ENCODE measurements at places on chromosomes 2 and 18.

DNA sequence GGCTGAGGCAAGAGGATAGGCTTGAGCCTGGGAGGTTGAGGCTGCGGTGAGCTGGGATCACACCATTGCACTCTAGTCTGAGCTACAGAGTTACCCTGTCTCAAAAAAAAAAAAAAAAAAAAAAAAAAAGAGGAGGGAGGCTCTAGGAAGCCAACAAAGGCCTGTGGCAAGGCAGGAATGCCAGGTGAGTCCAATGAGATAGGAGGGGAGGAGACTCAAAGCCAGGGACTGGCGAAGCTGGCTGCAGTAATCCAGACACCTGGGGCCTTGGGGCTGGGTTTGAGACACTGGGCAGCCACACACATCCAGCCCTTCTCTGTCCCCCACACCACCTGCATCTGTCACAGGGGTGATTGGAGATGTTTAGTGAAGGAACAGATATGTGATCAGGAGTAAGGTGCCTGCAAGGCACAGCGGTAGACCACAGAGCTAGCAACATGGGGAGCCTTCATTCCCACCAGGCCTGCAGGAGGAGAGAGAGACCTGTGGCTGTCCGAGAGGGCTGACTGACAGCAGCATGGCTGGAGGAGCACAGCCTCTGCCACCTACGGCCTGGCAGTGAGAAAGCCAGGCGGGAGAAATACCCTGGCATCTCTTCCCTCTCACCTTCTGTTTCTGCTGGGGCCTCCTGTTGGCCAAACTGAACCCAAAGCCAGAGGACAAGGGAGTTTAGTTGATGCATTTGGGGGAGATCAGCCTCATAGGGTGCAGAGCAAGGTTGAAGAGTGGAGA lies 9.5 kb downstream of the CHPF start:
- DNase-seq = peak; percentile 10

DNA sequence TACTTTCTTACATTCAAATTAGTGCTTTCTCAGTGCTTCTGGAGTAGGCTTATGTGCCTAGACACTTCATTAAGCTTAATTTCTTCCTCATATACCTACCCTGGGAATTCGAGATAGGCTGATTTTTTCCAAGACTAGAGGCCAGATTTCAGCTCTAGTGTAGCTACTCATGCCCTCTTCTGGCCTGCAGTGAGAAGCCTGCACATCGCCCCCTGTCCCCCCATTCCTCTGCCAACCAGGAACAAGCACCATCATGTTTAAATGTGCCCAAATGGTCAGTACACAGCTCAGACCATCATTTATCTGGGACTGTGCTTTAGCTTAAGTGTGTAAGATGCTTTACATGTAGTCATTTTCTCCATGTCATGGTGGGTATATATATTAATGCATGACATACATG lies 1218.8 kb upstream of the LRRTM1 start:
- no peak for DNase-seq

- no peak for DNase-seq
Observed at GRCh38 chr18:75562216-75562615, 134.7 kb upstream of the SMIM21 start.

DNA sequence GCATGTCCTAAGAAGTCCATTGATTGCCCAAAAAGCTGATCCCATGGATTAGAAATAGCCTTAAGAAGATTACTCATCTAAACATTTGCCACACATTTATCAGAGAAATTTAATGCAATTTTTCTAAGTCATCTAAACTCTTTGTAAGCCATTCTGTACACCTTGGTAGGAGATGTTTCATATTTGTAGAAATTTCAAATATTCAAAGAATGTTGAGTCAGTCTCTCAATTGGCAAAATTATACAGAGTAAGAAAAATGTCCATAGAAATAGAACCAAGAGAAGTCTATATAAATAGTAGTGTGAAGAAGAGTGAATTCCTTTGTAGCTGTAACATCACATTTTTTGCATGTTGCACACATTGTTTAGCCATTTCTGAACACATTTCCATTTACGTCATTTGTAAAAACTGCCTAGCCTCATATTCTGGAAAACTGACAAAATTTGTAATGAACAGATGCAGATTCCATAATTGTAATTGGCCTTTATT lies 128.6 kb downstream of the MSTN start:
- DNase-seq = no peak

GRCh38 chr2:237258116-237258515 lies 155.8 kb downstream of the COL6A3 start:
- no peak for DNase-seq

- DNase-seq = no peak
Observed at GRCh38 chr2:77421971-77422370, 100.2 kb downstream of the LRRTM4 start.

GRCh38 chr2:105793196-105793975 lies 48.7 kb downstream of the NCK2 start:
- no peak for DNase-seq

DNA sequence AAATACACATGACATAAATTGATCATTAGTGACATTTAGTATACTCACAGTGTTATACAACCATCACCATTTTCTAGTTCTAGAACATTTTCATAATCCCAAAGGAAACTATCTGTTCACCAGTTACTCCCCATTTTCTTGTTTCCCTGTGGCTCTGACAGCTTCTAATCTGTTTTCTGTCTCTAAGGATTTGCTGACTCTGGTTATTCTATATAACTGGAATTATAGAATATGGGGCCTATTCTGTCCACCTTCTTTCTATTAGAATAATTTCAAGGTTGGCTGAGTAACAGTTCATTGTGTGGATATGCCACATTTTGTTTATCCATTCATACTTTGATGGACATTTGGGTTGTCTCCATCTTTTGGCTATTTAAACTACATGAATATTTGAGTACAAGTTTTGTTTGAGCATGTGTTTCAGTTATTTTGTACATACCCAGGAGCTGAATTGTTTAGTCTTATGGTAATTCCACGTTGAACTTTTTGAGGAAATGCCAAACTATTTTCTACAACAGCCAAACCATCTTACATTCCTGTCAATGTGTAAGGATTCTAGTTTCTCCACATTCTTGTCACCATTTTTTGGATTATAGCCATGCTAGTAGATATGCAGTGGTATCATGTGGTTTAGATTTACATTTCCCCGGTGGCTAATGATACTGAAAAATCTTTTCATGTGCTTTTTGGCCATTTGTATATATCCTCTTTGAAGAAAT lies 20.5 kb downstream of the KIAA1328 start:
- no peak for DNase-seq

DNA sequence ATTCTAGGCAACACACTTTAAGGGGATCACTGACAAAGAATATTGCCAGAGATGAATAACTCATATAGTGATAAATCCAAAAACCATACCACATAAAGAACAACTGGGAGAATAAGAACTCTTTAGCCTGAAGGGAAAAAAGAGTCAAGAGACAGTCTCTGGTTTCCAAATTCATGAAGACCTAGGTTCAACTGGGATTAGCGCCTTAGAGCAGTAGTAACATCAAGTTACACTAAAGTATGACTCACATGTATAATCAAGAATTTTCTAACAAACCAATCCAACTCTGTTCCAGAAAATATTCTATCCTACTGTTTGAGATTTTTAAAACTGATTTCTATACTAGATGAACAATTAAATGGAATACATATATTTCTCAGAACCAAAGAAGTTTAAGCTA lies 93.8 kb downstream of the USP34 start:
- DNase-seq = no peak

GRCh38 chr2:192499476-192499875 lies 304.7 kb upstream of the TMEFF2 start:
- DNase-seq = no peak

- DNase-seq = peak; percentile 65
Observed at GRCh38 chr2:211745295-211746097, 793.1 kb downstream of the ERBB4 start.

DNA sequence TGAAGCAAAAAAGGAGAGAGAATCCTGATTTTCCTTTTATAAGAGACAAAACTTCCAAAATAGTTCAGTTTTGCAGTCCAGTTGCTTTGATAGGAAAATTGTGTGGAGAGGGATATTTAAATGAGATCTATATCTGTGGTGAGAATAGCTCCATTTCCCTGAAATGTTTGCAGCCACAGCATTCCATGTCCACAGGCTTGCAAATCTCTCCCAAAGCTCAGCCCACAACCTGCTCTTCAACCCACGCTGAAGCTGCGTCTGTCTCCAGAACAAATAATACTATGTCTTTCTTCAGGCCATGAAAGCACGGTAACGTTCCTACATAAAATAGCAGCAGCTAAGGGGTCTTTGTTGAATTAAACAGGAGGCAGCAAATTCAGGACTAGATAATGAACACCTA lies 31.8 kb downstream of the TMEM17 start:
- DNase-seq = no peak

GRCh38 chr2:151374436-151374835 lies 17.0 kb downstream of the TNFAIP6 start:
- DNase-seq = no peak

- DNase-seq = no peak
Observed at GRCh38 chr2:213150315-213151097, 906 bp downstream of the IKZF2 start.

- DNase-seq = no peak
Observed at GRCh38 chr18:21115519-21116411, 4.2 kb upstream of the ROCK1 start.

- peak; percentile 47 for DNase-seq
Observed at GRCh38 chr18:76405681-76406356, 89.2 kb downstream of the ZNF516 start.

- DNase-seq = no peak
Observed at GRCh38 chr2:121478996-121479745, 51.5 kb upstream of the RNU4ATAC start.

DNA sequence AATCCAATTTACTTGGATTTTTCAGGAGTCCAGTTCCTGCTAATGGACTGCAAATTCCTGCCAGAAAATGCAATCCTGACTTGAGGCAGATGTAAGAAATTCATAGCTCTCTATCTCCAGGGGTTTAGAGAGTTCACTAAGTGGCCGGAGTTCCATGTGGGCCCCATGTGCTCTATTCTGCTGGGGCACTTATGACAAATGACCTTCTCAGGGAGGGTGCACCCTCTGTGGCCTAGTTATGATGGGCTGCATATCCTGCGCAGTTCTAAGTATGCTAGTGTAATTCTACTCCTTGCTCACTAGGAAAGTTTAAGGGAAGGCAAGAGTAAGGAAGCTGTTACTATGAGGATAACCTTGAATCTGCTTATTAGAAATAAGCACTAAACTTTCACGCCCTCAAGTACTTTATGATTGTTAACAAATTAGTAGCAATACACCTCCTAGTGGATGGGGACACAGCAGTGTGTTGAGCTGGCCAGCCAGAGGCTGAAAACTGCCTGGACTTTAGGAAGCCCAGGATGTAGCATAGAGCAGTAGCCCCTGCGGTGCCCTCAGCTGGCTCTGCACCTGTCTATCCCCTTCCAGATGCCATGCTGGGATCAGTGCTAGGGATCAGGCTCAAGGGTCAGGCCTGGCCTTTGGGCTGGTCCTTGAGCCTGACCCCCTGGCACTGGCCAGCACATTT lies 14.4 kb downstream of the SMYD1 start:
- DNase-seq = no peak

- peak; percentile 46 for DNase-seq
Observed at GRCh38 chr2:156399224-156399949, 36.8 kb upstream of the GPD2 start.

- DNase-seq = peak; percentile 7
Observed at GRCh38 chr18:27198036-27198435, 12.9 kb upstream of the CHST9 start.

DNA sequence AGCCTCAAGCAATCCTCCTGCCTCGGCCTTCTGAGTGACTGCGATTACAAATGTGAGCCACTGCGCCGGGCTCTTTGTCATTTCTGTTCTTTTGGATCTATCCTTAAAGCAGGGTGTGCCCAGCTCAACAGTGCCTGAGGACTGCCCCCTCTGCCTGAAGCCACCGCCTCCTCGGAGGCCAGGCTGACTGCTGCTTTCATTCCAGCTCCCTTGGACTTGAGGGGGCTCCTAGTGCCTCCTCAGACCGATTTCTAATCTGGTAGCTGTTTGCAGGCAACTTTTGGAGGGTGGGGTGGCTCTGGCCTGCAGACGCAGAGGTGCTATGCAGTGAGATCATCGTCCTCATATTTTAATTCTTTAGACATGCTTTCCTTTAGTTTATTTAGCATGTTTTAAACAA lies 35.9 kb upstream of the KLF11 start:
- DNase-seq = no peak

GRCh38 chr2:166230724-166231070 lies 102.9 kb upstream of the SCN1A start:
- DNase-seq = no peak

DNA sequence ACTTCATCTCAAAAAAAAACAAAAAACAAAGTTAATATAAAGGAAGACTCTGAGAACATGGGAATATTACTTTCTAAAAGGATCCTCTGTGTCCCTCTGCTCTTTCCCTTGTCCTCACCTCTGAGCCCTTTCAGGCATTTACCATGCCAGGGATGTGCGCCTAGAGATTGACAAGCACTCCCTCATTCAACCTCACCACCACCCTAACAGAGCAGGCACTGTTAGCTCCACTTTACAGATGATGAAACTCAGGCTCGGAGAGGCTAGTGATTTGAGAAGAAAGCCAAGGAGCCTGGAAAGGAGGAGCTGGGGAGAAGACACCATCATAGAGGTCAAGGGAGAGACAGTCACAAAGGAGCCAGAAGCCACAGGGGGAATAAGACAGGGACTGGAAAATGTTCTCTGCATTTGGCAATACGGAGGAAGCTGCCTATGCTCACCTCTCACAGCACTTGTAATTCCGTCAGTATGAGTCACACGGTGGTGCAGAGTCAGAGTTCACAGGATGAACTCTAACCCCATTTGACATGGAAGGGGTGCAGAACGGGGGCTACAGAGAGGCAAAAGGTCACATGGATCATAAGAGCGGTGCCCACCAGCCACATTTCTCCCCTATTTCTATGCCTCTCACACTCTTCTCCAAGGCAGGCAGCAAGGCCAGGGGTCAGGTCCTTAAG lies 101.8 kb upstream of the NFU1 start:
- no peak for DNase-seq

DNA sequence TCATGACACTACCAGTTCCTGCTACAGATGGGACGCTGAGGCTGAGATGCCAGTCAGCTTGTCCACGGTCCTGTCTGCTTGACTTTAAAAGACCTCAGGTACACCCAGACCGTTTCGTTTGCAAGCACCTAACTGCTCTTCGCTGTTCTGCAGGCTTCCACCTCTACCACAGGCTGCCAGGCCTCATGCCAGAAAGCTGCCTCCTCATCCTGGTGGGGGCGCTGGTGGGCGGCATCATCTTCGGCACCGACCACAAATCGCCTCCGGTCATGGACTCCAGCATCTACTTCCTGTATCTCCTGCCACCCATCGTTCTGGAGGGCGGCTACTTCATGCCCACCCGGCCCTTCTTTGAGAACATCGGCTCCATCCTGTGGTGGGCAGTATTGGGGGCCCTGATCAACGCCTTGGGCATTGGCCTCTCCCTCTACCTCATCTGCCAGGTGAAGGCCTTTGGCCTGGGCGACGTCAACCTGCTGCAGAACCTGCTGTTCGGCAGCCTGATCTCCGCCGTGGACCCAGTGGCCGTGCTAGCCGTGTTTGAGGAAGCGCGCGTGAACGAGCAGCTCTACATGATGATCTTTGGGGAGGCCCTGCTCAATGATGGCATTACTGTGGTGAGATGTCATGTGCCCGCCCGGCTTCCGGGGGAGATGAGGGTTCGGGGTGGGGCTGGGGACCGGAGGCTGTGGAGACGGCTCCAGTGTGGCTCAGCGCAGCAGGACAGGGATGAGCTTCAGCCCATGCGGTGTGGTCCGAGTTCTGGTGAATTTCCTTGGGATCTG lies 5.9 kb downstream of the SLC9A4 start:
- DNase-seq = no peak

GRCh38 chr18:76994086-76994654 lies 138.4 kb downstream of the MBP start:
- no peak for DNase-seq
